ENCODE measurements at places on chromosomes 16 and 17.

- DNase-seq = no peak
Observed at GRCh38 chr16:58048494-58049231, 23.1 kb downstream of the MMP15 start.

- no peak for DNase-seq
Observed at GRCh38 chr17:6574687-6575595, 18.6 kb upstream of the PITPNM3 start.

- no peak for DNase-seq
Observed at GRCh38 chr16:23523876-23524385, 13.6 kb upstream of the GGA2 start.

- DNase-seq = no peak
Observed at GRCh38 chr16:20610211-20610891, 34.2 kb upstream of the ACSM2B start.

- DNase-seq = no peak
Observed at GRCh38 chr17:80274331-80274730, 13.7 kb downstream of the RNF213 start.

- DNase-seq = no peak
Observed at GRCh38 chr17:9668517-9668916, 23.2 kb downstream of the USP43 start.
